ENCODE measurements at places on chromosomes 6 and 20. TPM values are rescaled to one million over a fixed set of nuclear protein-coding genes. Genes with fewer than 3 reads are reported as not detected.

DNA sequence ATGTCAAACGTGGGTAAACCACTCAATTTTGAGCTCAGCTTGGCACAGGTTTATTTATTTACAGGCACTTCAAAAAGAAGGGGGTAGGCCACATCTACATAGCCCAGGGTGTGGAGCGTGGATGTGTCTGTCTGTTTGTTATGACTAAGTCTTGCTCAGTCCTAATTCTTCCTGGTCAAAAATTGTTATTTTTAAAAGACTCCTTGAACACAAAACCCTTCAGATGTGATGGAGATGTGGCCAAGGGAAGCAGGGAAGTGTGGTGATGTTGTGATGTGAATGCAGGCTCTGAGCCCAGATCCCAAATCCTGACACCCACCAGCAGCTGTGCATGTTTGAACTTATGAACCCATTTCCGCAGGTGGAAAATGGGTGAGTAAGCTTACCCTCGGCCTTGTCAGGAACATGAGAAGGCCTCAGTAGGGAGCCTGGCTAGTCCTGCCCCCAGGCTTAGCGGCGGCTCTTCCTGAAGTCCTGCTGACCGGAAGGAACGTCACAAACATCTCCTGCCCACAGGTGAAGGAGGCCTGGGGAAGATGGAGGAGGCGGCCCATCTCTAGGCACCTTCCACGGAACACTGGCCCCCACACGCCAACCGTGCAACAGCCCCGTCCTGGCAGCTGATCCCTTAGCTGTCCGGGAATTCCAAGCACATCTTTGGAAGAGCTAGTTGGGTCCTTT lies 119.7 kb downstream of the MYLK4 start:
- no peak overlapping the region for H3K4me3 ChIP-seq
- no peaks in the 10 kb centered on the region for H3K4me1 ChIP-seq
- H3K36me3 ChIP-seq = no peaks in the 10 kb centered on the region
- no peaks in the 10 kb centered on the region for H3K27me3 ChIP-seq
- H3K27ac ChIP-seq = no peak overlapping the region
- no peak for DNase-seq

DNA sequence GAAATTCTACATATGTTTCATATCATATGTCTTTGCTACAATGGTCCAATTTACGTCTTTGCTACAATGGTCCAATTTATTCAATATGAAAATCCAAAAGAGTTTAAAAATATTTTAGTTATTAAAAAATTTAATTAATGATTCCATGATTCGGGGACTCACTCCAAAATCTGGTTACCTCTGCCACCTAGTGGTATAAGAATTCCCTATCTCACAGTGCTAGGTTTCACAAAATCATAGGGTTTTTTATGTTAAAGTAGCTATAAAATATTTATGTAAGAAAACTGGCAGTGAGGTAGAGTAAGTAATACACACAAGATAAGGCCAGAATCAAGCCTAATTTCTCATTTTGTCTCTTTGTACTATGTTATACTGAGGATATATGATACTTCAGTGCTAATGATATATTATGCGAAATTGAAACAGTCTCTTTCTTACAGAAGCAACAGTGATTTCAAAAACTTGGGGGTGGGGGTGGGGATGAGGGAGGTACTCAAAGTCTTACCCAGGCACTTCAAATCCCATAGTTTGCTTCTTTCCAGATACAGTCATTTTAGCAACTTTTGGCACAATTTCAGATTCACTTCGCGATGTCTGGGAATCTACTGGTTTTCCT lies 52.3 kb downstream of the HBS1L start:
- no peaks in the 10 kb centered on the region for H3K36me3 ChIP-seq
- H3K4me3 ChIP-seq = no peak overlapping the region
- DNase-seq = no peak
- H3K27ac ChIP-seq = no peak overlapping the region

DNA sequence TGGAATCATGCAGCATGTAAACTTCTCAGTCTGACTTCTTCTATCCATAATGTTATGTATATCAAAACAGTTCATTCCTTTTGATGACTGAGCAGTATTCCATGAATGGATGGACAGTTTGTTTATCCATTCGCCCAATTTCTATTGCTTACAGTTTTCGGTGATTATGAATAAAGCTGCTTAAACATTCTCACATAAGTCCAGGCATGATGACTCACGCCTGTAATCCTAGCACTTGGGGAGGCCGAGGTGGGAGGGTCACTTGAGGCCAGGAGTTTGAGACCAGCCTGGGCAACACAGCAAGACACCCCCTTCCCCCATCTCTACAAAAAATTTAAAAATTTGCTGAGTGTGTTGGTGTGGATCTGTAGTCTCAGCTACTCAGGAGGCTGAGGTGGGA lies 22.9 kb upstream of the HMGA1 start:
- no peak for DNase-seq
- H3K27ac ChIP-seq = no peak overlapping the region
- no peak overlapping the region for H3K4me3 ChIP-seq
- H3K36me3 ChIP-seq = no peaks in the 10 kb centered on the region

DNA sequence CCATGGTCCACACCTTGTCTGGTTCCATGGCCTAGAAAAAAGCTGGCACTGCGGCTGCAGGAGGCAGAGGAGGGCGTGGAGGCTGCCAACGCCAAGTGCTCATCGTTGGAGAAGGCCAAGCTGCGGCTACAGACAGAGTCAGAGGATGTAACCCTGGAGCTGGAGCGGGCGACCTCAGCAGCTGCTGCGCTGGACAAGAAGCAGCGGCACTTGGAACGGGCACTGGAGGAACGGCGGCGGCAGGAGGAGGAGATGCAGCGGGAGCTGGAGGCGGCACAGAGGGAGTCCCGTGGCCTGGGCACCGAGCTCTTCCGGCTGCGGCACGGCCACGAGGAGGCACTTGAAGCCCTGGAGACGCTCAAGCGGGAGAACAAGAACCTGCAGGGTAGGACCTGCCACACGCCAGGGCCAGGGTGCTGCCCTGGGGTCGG lies 43.4 kb downstream of the MYH7B start:
- H3K27ac ChIP-seq = no peak overlapping the region
- no peak overlapping the region for H3K4me3 ChIP-seq
- H3K36me3 ChIP-seq = no peaks in the 10 kb centered on the region
- no peaks in the 10 kb centered on the region for H3K27me3 ChIP-seq
- DNase-seq = no peak
- no peaks in the 10 kb centered on the region for H3K4me1 ChIP-seq

- no peaks in the 10 kb centered on the region for H3K27me3 ChIP-seq
- no peaks in the 10 kb centered on the region for H3K36me3 ChIP-seq
- H3K4me3 ChIP-seq = no peak overlapping the region
- H3K27ac ChIP-seq = no peak overlapping the region
- no peaks in the 10 kb centered on the region for H3K4me1 ChIP-seq
These were observed 17.9 kb downstream of the C6orf15 start for GRCh38 chr6:31094389-31094881.

GRCh38 chr6:30790724-30791383 lies 46.5 kb upstream of the IER3 start:
- DNase-seq = no peak
- H3K4me3 ChIP-seq = no peak overlapping the region
- H3K27ac ChIP-seq = no peak overlapping the region
- H3K27me3 ChIP-seq = no peaks in the 10 kb centered on the region
- no peaks in the 10 kb centered on the region for H3K36me3 ChIP-seq
- no peaks in the 10 kb centered on the region for H3K4me1 ChIP-seq

DNA sequence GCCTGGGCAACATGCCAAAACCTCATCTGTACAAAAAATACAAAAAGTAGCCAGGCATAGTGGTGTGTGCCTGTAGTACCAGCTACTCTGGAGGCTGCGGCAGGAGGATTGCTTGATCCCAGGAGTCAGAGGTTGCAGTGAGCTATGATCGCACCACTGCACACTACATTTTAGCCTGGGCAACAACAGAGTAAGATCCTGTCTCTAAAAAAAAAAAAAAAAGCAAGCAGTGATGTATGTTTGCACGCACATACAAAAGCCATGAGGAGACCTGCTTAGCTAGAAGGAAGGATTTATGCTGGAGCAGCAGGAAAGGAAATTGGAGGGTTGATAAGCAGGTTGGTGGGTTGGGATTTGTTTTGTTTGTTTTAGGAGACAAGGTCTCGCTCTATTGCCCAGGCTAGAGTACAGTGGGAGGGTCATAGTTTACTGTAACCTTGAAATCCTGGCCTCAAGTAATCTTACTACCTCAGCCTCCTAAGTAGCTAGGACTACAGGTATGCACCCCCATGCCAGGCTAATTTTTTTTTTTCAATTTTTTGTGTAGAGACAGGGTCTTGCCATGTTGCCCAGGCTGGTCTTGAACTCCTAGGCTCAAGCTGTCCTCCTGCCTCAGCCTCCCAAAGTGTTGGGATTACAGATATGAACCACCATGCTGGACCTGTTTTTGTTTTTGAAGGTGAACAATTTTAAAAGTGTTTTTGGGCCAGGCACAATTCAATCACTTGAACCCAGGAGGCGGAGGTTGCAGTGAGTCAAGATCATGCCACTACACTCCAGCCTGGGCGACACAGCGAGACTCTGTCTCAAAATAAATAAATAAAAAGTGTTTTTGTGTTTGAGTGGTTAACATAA lies 4.0 kb downstream of the ZSWIM3 start:
- H3K36me3 ChIP-seq = no peaks in the 10 kb centered on the region
- DNase-seq = no peak
- H3K27me3 ChIP-seq = no peaks in the 10 kb centered on the region
- peaks cover 3% of the 10 kb centered on the region for H3K4me1 ChIP-seq
- H3K4me3 ChIP-seq = no peak overlapping the region

- H3K36me3 ChIP-seq = no peaks in the 10 kb centered on the region
- no peaks in the 10 kb centered on the region for H3K4me1 ChIP-seq
- H3K27ac ChIP-seq = no peak overlapping the region
These were observed 38.6 kb downstream of the IBTK start for GRCh38 chr6:82208913-82209312.

Gene NCOA5
- total RNA-seq = 8.2 TPM

Gene WFDC5
- not detected for total RNA-seq

Gene IMPG1
- total RNA-seq = not detected

Gene HTR1E
- total RNA-seq = not detected

Gene RNF144B
- 28.6 TPM for total RNA-seq
